ENCODE measurements at places on chromosomes 6 and 20. TPM values are rescaled to one million over a fixed set of nuclear protein-coding genes. Genes with fewer than 3 reads are reported as not detected.

DNA sequence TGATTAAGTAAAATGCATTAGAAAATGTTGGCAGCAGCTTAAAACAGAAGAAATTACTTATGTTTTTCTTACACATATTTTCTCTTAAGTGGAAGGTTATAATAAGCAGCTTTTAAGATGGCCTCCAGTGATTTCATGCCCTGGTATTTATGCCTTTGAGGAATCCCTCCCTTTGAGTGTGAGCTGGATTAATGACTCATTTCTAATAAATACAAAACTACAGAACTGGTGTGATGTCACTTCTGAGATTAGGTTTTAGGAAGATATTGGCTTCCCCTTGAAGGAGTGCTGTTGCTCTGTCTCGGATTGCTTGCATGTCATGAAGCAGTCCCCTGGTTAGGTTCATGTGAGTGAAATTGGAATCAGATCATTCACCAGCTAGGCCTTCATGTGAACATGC is 143.2 kb upstream of the EPHA7 start:
- DNase-seq: no peak

DNA sequence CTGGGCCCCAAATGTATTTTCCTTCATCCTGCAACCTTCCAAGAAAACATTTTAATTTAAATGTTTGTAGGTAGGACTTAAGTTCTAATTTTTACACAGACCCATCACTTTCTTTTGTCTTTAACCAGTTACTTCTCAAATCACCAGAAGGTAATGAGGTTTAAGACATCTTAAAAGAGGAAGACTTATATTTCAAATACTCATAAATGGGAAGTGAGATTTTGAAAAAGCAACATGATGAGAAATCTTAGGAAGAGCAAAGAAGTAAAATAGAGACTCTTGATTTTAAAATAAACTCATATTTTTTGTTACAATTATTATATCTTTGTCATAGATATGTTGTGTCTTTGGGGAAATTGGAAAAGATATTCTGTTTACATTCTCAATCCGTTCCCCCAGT is 82.3 kb downstream of the SYNE1 start:
- no peak for DNase-seq

DNA sequence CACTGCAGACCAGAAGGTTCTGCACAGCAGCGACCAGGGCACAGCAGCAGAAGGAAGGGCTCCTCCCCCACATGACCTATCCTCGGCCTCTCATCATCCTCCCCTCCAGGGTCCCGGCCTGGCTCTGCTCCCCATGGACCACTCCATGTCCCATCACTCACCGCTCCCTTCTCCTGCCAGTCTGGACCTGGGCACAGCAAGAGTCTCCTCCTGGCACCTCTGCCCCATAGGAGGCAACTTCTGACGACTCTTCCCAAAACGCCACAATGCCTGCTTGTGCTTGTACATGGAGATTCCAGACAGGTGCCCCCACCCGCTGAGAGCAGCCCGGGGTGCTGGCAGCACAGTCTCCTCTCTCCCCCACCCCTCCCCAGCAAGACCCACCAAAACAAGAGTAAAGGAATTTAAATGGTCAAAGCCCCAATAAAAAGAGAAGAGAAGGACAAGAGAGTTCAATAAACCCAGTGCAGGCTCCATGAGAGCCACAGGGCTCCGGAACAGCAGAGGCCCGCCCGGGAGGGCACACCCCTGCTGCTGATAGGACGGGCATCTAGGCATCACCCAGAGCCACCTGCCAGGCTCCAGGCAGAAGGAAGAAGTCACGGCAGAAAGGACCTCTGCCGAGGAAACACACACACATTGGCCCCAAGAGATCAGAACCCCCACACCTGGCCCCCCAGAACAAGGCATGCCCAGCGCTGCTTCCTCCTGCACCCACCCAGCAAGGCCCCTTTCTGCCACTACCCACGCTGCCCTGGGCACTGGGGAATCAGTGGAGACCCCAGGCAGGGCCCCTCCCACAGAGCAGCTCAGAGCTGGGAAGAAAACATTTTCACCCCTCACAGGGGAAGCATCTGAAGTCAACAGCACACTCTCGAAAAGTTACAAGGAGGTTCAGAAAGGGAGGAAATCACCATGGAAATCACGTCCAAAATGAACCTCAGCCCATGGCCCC is 15.2 kb downstream of the TAF4 start:
- peak; percentile 71 for DNase-seq

- no peak for DNase-seq
Observed at GRCh38 chr6:151704383-151704782, 103.1 kb upstream of the ESR1 start.

DNA sequence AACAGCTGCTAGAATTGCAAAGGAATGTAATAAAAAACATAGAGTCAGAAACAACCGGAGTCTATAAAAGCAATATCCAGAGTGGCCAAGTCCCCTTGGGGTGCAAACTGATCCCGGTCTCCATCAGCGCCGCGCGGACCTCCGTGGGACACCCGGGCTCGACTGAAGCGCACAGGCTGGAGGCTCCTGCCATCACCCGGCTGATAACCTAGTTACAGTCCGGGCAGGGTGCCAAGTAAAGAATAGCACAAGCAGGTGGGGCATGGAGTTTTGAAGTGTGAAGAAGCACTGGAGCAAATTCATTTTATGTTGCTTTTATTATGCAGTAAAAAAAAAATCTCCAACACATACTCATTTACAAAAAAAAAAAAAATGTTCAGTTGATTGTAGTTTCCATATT is 205.1 kb upstream of the GMDS start:
- no peak for DNase-seq

DNA sequence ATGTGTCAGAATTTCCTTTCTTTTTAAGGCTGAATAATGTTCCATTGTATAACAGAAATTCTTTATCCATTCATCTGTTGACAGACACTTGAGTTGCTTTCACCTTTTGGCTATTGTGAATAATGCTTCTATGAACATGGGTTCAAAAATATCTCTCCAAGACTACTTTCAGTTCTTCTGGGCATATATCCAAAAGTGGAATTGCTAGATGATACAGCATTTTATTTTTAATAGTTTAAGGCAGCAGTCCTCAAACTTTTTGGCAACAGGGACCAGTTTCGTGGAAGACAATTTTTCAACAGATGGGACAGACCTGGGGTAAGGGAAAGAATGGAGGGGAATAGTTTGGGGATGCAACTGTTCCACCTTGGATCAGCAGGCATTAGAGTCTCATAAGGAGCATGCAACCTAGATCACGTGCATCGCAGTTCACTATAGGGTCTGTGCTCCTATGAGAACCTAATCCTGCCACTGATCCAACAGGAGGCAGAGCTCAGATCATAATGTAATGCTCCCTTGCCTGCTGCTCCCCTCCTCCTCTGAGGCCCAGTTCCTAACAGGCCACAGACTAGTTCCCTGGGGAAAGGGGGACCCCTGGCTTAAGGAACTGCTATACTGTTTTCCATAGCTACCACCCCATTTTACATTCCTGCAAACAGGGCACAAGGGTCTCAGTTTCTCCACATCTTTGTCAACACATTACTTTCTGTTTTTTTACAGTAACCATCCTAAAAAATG is 239.9 kb upstream of the RNF217 start:
- DNase-seq: no peak

- no peak for DNase-seq
Observed at GRCh38 chr6:103925317-103925716, 934.4 kb downstream of the HACE1 start.

DNA sequence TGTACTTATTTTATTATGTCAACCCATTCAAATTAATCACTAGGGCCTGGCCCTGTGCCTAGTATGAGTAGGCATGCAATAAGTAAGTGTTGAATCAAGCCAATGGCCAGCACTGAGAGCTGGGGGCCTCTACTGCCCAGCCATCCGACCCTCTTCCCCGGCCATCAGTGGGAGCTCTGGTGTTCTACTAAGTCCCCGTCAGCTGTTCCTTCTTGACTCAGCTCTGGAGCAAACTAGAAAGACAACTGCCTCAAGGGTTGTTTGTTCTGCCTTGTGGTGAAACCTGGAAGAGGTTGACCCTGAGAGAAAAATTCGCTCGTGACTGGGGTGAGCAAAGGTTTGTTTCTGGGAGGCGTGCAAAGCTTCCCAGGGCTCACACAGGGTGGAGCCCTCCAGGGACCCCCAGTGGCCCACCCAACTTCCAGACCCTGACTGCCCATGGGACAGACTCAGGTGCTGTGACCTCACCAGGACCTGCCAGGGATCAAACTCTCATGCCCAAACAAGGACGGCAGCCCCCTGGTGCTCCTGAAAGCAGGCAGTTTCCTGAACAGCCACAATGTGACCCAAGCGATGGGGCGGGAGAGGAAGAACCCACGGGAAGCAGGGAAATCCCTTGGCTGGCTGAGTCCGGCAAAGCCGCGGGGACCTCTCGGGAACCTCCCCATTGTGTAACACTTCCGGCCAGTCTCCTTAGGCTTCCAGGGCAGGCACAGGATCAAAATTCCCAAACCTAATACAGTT is 50.4 kb downstream of the BANF2 start:
- no peak for DNase-seq

DNA sequence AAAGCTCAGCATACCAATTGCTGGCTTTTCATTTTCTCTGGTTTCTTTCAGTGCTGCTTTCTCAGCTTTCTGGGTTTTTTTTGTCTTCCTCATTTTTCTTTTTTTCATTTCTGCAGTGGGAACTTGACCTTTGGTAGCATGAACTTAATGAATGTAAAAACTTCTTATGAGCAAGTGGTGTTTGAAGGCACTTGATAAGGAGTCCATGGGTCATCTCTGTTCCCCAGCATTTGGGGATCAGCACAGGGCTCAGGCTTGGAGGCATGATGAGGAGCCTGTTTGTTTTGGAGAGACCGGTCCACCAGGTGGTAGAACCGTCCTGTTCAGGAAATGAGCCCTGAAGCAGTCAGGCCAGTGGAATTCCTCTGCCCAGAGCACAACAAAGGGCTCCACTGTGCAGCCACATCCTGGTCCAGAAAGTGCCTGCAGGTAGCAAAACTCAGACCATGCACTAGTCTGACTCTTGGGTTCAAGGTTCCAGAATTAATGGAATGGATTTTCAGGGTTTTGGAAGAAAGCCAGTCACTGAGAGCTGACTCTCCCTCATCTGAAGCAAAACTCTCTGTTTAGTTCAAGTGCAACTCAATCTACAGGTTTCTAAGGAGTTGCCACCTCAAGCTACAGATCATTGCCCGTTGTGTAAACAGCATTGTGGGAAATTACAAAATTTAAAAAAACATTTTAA is 52.3 kb upstream of the ADGRF1 start:
- DNase-seq: no peak

- no peak for DNase-seq
Observed at GRCh38 chr6:39812853-39813533, 20.8 kb downstream of the DAAM2 start.

DNA sequence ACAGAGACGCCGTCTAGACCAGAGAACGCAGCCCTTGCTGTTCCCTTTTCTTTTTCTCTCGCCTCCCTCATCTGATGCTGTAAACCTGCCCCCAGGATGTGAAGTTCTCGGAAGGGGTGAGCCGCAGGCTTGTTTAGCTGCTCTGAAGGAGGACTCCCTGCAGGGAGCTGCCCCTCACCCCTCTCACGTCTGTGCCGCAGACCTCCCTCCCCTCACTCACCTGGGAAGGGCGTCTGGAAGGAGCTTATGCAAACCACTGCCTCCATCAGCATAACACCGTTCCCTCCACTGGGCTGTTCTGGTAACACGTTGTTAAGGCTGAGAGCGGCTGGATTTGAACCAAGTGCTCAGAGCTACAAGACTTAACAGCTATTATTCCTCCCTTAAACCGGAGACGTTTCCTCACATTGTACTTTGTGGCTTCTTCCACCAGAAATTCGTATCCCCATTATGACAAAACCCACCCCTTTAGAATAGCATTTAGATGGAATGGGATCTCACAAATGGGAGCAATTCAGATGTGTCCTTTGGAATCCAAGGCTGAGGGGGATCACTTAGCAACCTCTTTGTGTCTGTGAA is 99.8 kb downstream of the SMOC2 start:
- no peak for DNase-seq

Gene CPXM1
- total RNA-seq: 6.3 TPM

Gene CAGE1
- not detected for total RNA-seq

Gene PLAGL2
- 16.4 TPM for total RNA-seq

Measured in chondrocyte (in vitro differentiated cells).